Activated CD4-positive, alpha-beta T cell treated with anti-CD3 and anti-CD28 coated beads, Interleukin-2, amount 10 ng/mL, durations not matched to agents 24 days and 14 days (primary cell): ENCODE measurements at places on chromosomes 1 and 21. TPM values are rescaled to one million over a fixed set of nuclear protein-coding genes. Genes with fewer than 3 reads are reported as not detected.

SPRR2A gene
- not detected in 2 replicates for total RNA-seq

METTL18 gene
- 9.3 and 10.3 TPM in 2 replicates for total RNA-seq

BATF3 gene
- total RNA-seq: 100.0 and 100 TPM in 2 replicates

RAB3B gene
- total RNA-seq: 0.02 TPM in 2 replicates

CHD5 gene
- total RNA-seq: 0.59 and 0.63 TPM in 2 replicates

PRELP gene
- not detected in 2 replicates for total RNA-seq

TNN gene
- not detected in 2 replicates for total RNA-seq

FCRL5 gene
- total RNA-seq: not detected in 2 replicates

WDR47 gene
- total RNA-seq: 11.8 and 14.0 TPM in 2 replicates

C1QB gene
- total RNA-seq: not detected in 2 replicates

CFAP107 gene
- not detected in 2 replicates for total RNA-seq

PRAMEF2 gene
- not detected in 2 replicates for total RNA-seq

PGLYRP4 gene
- total RNA-seq: not detected in 2 replicates

CNIH3 gene
- 1.1 TPM in 2 replicates for total RNA-seq

PRAMEF20 gene
- not detected in 2 replicates for total RNA-seq

RAB42 gene
- 0.09 TPM in 1 of 2 replicates, not detected in the other for total RNA-seq

STK40 gene
- total RNA-seq: 40.6 and 51.3 TPM in 2 replicates

KRTAP19-3 gene
- total RNA-seq: not detected in 2 replicates

CAMSAP2 gene
- total RNA-seq: 1.4 and 2.5 TPM in 2 replicates

GPR37L1 gene
- not detected in 2 replicates for total RNA-seq

AMIGO1 gene
- total RNA-seq: 1.1 TPM in 2 replicates

BTBD19 gene
- total RNA-seq: 22.2 and 22.7 TPM in 2 replicates

MRAP gene
- not detected in 2 replicates for total RNA-seq

PLD5 gene
- total RNA-seq: not detected in 2 replicates

KRTAP19-1 gene
- not detected in 2 replicates for total RNA-seq

DNAJC16 gene
- total RNA-seq: 15.4 and 16.3 TPM in 2 replicates
